ENCODE measurements at places on chromosomes 1 and 21.
A peak's percentile ranks its signal among the peaks of the same experiment; 100 is the strongest.

GRCh38 chr1:211257826-211258225 is 1.3 kb upstream of the RCOR3 start:
- DNase-seq: no peak

DNA sequence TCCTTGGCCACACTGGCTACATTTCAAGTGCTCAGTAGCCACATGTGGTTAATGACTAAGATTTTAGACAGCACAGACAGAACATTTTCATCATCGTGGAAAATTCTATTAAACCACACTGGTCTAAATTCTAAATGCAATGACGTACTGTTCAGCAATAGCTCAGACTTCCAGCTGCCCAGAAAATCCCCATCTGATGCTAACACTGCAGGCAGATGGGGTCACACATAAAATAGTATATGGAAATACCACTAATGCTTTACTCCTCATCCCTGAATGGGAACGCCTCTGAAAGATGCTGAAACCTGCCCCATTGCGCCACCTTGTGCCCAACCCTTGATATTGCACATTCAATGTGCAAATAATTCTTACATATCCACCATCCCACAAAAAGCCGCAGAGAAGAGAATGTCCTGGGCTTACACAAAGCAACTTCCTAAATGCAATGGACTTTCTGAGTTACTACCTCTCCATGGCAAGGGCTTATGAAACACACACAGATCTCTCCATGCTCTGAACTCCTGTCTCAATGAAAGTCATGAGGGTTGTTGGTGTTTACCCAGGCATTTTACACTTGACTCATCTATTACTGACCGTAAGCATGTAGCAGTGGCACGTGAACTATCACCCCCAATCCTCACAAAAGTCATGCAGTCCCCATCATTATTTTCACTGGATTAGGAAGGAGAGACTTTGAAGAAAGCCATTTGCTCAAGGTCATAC is 20.3 kb upstream of the SLC5A9 start:
- peak; percentile 82 for DNase-seq

GRCh38 chr1:179586107-179586823 is 5.4 kb upstream of the TDRD5 start:
- no peak for DNase-seq

DNA sequence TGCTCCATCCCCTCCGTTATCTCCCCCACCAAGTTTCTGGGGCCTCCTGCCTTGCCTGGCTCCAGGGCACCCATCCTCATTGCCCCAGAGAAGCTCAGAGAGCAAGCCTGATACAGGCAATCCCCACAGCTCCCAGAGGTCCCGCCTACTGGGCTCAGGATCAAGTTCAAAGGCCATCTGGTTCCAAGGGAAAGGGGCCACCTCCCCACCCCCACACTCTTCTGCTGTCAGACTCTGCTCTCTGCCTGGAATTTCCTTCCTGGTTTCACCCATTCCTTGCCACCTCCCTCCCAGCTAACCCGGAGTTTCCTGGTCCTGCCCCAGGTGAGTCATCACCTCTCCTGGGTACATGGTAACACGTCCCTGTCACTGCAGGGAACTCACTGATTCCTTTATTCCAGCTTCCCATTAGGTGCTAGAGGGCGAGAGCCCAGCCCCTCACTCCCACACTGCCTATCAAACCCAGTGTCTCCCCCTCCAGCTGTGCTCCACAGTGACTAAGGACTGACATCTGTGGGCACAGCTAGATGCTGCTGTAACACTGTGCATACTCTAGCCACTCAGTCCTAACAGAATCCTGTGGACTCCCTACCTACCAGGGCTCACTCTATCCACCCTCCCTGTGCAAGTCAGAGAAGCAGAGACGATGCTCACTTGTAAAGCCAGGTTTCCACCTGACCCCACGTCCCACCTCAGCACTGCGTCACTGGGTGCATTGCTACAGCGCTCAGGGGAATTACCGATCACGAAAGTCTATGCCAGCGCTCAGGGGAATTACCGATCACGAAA is 21.8 kb downstream of the RSPH1 start:
- DNase-seq: no peak
